ENCODE measurements at places on chromosomes 5 and 9. TPM values are rescaled to one million over a fixed set of nuclear protein-coding genes. Genes with fewer than 3 reads are reported as not detected.

The GRIA1 gene
- not detected for total RNA-seq

The CTNNA1 gene
- total RNA-seq, result 298 TPM

The AIF1L gene
- 6.0 TPM for total RNA-seq

The SOHLH1 gene
- not detected for total RNA-seq

The PDLIM4 gene
- 9.9 TPM for total RNA-seq

The PCDHB7 gene
- total RNA-seq, result 1.3 TPM

The RNF183 gene
- not detected for total RNA-seq

The ASB6 gene
- 14.3 TPM for total RNA-seq

The GAS1 gene
- total RNA-seq, result 0.13 TPM

The MAMDC2 gene
- total RNA-seq, result 1.5 TPM

The CCDC152 gene
- total RNA-seq, result not detected

The C9 gene
- 0.05 TPM for total RNA-seq

The CHMP5 gene
- total RNA-seq, result 74.5 TPM

The IL31RA gene
- 3.1 TPM for total RNA-seq

The HOMER1 gene
- total RNA-seq, result 19.6 TPM

The CBY3 gene
- 0.39 TPM for total RNA-seq

The ZNF462 gene
- total RNA-seq, result 34.8 TPM

The GARIN3 gene
- total RNA-seq, result not detected

The CARD9 gene
- total RNA-seq, result 1.7 TPM
